Hepatic stellate cell (primary cell): ENCODE measurements at places on chromosomes 1 and 21.

DNA sequence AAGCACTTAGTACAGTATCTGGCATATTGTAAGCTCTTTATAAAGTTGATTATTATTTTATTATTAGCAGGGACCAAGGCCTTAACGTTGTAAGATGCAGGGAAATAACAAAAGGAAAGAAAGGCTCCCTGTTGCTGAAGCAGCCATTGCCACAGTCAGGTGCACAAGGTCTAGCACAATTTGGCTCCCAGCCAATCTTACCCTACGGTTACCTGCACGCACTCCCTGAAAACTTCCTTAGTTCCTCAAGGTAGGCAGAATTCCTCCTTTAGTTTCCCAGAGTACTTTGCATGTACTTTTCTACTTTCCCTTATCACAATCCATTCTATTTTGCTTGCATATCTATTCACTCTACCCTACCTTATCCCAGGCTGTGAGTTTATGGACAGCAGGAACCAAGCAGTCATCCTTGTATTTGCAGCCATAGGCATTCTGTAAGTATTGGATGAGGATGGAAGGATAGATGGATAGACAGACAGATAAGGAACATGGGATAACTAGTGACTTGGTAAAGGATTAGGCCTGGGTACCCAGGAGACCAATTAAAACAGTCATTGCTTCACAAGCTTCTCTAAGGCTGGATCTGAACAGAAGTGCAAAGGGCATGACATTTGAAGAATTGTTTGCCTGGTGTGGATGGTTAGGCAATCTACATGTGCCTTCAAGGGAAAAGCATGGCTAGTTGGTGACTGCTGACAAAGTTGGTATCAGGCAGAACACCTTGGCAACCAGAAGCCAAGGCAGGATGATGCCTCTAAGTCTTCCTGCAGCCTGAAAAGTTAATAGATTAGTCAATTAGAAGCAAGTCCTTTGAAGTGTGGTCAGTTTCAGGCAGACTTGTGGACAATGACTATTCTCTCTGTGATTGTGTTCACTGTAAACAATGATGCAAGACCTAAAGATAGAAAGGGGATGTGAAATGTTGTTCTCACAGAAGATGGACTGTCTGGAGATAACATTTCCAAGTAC lies 20.8 kb upstream of the JAK1 start:
- DNase-seq, result no peak

DNA sequence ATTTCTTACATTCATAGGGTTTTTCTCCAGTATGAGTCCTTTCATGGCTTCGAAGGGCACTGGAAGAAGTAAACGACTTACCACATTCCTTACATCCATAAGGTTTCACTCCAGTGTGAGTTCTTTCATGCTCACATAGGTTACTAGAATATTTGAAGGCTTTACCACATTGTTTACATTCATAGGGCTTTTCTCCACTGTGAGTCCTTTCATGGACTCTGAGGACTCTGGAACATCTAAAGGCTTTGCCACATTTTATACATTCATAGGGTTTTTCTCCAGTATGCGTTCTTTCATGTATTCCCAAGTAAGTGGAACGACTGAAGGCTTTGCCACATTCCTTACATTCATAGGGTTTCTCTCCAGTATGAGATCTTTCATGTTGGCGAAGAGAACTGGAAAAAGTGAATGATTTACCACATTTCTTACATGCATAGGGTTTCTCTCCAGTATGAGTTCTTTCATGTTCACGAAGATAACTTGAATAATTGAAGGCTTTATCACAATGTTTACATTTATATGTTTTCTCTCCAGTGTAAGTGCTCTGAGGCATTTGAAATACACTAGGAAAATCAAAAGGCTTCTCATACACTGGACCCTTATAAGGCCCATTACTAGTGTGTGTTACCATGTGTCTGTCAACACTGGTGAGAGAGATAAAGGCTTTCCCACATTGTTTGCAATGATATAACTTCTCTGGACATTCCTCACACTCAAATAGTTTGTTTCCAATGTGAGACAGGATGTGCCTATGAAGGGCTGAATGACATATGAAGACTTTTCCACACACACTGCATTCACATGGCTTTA lies 29.9 kb upstream of the ZNF695 start:
- DNase-seq, result no peak

GRCh38 chr1:210400043-210400840 lies 71.5 kb downstream of the HHAT start:
- DNase-seq, result peak; percentile 70

DNA sequence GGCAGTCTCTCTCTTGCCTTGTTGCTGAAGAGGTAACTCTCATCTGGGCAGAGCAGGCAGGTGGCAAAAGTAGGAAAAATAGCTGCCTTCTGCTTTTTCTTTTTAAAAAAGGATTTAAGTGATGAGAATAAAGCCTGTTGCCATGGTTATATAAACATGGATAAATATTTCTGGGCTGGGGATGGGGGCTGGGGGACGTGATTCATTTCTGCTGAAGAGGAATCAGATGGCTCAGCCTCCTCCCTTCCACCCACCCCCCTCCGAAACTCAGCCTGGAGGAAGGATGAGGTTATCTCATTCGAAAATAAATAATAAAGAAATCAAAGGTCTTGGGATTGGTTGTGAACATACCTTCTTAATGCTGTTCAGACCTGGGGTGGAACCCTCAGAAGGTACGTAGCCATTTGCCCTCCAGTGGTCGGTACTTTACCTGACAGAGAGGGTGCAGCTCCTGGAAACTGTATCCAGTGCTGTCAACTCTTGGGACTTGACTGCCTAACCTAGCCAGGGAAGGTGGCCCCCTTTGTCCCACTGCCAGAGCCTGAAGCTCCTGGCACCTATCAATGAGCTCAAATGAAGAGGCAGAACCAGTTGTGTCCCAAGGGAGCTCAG lies 3.8 kb upstream of the INKA2 start:
- DNase-seq, result peak; percentile 78

- no peak for DNase-seq
These were observed 15.7 kb upstream of the HDAC1 start for GRCh38 chr1:32276032-32276782.

DNA sequence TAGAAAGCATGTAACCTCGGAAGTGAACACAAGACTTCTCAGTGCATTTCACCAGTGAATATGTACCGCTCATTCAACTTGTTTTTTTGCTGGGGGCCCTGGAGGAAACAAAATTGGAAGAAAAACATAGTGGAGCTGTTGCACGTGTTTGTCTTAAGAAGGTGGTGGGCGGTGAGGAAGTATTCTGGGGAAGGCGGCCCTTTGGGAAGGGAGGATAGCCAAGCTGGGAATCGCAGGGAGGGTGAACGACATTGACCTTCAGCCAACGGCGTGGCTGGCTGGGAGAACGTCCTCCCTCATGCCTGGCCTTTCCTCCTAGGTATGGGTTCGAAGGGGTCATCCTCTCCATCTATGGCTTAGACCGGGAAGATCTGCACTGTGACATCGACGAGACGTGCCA lies 19.4 kb downstream of the TFF3 start:
- DNase-seq, result no peak

GRCh38 chr1:219152751-219153150 lies 20.9 kb upstream of the LYPLAL1 start:
- DNase-seq, result no peak

GRCh38 chr1:25392841-25393240 lies 27.8 kb downstream of the RHCE start:
- DNase-seq, result no peak
